ENCODE measurements at places on chromosomes 7 and 10.

DNA sequence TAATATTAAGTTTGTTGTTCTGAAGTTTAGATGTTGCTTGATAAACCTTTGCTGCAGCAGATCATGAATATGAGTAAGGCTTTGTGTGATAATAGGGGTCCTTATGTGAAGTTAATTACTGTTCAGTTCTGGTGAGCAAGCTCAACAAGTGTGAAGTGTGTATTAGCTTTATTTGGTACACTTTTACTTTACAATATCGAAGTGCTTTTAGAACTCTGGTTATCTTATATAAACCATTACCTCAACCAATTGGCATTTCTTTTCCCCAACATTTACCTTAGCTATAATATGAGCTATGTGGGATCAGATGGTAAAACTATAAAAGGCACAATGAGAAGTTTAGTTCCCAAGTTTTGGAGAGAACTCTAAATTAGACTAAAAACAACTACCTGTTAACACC is 127.6 kb downstream of the LCOR start:
- no peak for DNase-seq

- DNase-seq, result no peak
Measured at GRCh38 chr10:75280236-75280635, 44.5 kb upstream of the COMTD1 start.

GRCh38 chr7:146345251-146345650 is 228.7 kb downstream of the CNTNAP2 start:
- DNase-seq, result no peak

- no peak for DNase-seq
Measured at GRCh38 chr10:89916468-89917215, 215.3 kb downstream of the KIF20B start.

GRCh38 chr7:94311515-94311914 is 83.2 kb upstream of the COL1A2 start:
- no peak for DNase-seq

- no peak for DNase-seq
Measured at GRCh38 chr7:106964466-106964865, 80.0 kb upstream of the PRKAR2B start.

GRCh38 chr10:96896884-96897589 is 64.9 kb downstream of the LCOR start:
- no peak for DNase-seq

GRCh38 chr10:62230344-62231121 is 38.1 kb downstream of the RTKN2 start:
- no peak for DNase-seq

DNA sequence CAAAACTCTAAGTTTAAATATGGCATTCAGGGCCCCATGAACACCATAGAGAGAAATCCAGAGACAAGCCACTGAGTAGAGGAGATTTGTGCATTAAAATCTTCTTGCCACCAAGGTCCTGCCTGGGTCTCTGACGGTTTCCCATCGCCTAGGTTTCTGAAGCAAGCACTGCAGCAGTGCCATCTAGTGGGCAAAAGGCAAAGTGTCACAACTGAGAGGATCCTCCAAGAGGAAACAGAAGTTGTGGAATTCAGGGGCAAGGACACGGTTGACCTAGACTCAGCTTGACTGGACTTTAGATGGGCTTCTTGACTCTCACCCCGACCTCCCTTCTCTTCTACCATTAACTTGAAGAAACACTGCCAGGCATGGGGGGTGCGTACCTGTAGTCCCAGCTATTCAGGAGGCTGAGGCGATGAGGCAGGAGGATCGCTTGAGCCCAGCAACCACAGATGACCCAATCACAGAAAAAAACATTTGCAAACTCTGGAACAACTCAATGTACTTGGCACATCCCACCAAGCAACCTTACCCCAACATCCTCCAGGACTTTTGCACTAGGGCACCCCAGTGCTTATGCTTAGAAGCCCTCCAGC is 604.1 kb downstream of the GALNT17 start:
- DNase-seq, result peak; percentile 9

GRCh38 chr10:45063591-45064231 is 63.0 kb downstream of the ZNF22 start:
- DNase-seq, result no peak

DNA sequence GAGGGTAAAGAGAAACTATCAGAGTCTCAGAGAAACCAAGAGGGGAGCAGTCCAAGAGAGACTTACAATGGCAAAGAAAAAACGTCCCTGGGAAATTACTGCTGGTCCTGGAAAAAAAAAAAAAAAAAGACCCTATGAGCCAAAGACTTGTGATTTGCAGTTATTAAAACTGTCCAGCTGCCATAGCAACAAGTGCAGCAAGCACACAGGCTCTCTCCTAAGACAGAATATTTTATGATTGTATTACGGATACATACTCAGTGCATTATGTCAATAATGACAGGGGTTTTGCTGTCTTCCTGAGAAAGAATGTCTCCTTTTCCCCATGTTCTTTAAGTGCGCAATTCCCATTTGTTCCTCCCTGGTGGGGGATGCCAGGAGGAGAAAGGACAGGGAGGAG is 178.5 kb downstream of the GPAM start:
- no peak for DNase-seq

- DNase-seq, result no peak
Measured at GRCh38 chr10:115963848-115964247, 309.2 kb downstream of the GFRA1 start.

- DNase-seq, result no peak
Measured at GRCh38 chr10:27020243-27020642, 80.1 kb downstream of the ANKRD26 start.

DNA sequence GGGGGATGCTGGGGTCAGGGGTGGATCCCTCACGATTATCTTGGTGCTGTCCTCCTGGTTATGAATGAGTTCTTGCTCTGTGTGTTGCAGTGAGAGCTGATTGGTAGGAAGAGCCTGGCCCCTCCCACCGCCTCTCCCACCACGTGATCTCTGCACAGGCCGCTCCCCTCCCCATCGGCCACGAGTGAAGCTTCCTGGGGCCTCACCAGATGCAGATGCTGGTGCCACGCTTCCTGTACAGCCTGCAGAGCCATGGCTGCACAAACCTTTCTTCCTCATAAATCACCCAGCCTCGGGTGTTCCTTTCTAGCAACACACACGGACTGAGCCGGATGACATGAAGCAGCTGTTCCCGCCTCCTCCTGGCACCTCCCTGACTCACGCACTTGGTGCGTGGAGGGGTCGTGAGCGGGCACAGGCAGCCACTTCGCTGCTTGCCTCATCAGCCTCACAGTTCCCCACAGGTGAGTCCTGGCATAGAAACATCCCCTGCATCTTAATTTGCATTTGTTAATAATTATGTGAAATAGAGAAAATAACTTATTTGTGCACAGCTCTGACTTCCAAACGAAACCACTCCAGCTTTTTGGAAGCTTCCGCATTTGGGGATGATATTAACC is 210.8 kb downstream of the ADARB2 start:
- DNase-seq, result no peak

GRCh38 chr10:56881218-56881617 is 520.2 kb upstream of the ZWINT start:
- no peak for DNase-seq

DNA sequence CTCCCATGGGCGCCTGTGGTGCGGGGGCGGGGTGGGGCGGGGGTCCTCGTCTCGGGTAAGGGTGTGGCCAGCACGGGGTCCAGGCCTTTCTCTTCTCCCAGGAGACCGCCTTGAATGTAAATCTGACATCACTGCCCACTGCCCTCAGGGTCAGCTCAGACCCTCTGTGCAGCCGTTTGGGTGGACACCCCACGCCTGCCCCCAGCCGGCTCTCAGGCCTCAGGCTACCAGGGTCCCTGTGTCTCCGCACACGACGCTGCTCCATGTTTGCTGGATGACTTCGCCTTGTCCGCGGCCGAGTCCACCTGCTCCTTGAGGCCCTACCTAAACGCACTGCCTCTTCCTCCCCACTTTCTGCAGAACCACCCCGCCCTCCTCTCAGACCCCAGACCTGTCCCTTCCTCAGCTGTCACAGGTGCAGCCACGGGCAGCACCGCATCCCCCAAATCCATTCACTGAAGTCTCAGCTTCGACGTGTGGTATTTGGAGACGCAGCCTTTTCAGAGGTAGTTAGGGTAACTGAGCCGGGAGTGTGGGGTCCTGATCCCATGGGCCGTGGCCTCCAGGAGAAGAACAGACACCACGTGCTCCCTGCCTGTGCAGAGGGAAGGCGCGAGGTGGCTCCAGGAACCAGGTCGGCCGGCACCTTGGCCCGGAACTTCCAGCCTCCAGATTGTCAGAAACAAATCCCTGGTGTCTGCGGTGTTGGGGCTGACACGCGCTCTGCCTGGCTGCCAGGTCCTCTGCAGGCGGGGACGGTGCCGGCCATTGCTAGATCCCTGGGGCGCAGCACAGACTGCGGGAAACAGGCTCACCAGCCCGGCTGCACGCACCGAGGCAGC is 97.4 kb upstream of the DIP2C start:
- DNase-seq, result no peak

- no peak for DNase-seq
Measured at GRCh38 chr10:123395906-123396305, 241.7 kb downstream of the BUB3 start.

GRCh38 chr7:101428093-101428866 is 65.6 kb downstream of the COL26A1 start:
- DNase-seq, result no peak

DNA sequence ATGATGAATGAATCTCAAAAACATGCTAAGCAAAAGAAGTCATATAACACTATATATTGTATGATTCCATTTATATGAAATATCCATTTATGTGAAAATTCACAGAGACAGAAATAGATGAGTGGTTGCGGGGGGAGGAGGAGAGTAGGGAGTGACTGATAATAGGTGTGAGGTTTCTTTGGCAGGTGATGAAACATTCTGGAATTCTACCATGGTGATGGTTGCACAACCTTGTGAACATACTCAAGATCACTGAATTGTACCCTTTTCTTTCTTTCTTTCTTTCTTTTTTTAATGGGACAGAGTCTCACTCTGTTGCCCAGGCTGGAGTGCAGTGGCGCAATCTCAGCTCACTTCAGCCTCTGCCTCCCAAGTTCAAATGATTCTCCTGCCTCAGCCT is 10.7 kb downstream of the SVOPL start:
- DNase-seq, result no peak

- no peak for DNase-seq
Measured at GRCh38 chr10:88903715-88904114, 23.7 kb downstream of the STAMBPL1 start.

DNA sequence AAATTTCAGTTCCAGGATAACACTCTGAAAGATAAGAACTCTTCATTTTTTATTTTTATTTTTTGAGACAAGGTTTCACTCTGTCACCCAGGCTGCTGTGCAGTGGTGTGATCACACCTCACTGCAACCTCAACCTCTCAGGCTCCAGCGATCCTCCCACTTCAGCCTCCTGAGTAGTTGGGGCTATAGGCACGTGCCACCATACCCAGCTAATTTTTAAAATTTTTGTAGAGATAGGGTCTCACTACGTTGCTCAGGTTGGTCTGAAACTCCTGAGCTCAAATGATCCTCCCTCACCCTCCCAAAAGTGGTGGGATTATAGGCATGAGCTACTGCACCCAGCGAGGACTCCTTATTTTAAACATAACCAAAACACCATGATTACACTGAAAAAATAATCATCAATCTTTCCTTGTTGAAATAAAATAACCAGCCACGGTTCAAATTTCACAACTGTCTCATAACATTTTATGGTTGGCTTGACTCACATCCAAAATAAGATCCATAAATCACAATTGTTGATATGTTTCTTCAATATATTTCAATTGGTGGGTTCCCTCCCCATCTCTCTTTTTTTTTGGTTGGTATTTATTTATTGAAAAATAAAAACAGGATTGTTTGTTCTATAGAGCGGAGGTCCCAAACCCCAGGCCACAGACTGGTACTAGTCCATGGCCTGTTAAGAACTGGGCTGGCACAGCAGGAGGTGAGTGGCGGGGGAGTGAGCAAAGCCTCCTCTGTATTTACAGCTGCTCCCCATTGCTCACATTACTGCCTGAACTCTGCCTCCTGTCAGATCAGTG is 60.1 kb upstream of the FAM171A1 start:
- DNase-seq, result no peak

- DNase-seq, result no peak
Measured at GRCh38 chr10:5536486-5537081, 11.8 kb downstream of the CALML3 start.

GRCh38 chr7:41720886-41721285 is 18.0 kb upstream of the INHBA start:
- no peak for DNase-seq

DNA sequence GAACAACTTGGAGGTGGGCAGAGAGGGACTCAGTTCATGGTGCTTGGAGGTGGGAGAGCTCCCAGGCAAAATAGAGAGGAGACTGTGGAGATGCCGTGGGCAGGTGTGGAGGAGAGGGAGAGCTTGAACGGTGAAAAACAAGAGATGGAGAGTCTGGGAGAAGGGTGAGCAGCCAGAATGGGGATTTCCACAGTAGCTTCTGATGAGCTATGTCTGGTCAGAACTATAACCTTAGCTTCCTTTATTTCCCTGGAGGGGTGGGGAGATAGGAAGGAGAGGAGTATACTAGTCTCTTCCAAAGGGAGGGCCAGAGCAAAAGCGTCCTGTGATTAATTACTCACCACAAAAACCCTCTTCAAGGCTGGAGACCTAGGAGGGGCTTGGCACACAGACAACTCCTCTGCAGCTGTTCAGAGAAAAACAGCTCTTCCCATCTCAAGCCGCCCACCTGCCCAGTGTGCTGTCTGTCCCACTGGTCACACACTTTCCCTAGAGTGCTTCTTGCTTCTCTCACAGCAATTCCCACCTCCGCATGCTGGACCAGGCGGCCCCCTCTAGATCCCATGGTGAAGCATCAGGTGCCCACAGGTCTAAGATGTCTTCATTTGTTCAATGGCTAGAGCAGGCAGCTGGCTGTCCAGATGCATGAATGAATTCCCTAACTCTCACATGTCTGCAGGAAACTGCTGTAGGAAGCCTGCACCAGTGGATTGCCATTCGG is 41.9 kb downstream of the TAS2R41 start:
- DNase-seq, result no peak

GRCh38 chr10:119352807-119353206 is 145.4 kb downstream of the GRK5 start:
- no peak for DNase-seq

- no peak for DNase-seq
Measured at GRCh38 chr7:103524042-103524907, 78.3 kb upstream of the SLC26A5 start.

DNA sequence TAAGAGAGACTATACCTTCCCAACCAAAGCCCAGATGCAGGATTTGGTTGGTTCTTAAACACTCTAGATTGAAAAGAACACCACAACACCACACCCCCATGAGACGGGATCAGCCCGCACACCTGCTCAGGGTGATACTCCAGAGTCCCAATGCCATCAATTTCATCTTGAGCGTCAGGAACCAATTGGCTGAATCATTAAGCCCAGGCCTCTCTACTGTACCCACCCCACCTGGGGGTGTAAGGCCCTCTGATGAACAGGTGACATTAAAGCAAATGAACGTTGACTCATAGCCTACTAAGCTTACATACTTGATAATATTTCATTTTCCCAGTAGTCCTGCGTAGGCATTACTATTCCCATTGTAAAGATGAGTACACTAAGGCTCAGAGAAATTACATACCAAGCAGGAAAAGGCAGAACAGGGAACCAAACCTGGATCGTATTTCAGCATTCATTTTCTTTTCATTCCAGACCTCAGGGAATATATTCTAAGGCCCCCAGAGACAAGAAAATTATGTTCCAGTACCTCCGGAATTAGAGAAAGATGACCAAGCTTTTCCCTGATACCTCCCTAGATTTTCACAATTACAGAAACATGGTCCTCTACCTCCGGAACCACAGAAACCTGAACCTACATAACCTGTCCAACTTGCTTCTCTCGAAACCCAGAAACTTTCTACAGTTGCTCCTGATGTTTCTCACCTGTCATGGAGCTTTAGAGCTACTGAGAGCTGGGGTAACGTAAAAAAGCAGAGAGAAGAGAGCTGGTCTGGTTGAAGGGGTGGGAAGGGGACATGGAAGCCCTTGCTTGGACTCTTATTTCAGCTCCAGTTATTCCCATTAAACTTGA is 43.1 kb upstream of the KDM7A start:
- DNase-seq, result no peak
